ENCODE measurements at places on chromosomes 11 and 22. TPM values are rescaled to one million over a fixed set of nuclear protein-coding genes. Genes with fewer than 3 reads are reported as not detected.

TMX2 gene
- 92.1 TPM for total RNA-seq

RFPL2 gene
- total RNA-seq, result not detected

MOGAT2 gene
- total RNA-seq, result 168 TPM

NCR3LG1 gene
- 11.3 TPM for total RNA-seq

CD3G gene
- total RNA-seq, result 1.6 TPM

OR52K2 gene
- total RNA-seq, result not detected

ADM2 gene
- 4.4 TPM for total RNA-seq

OR11H1 gene
- not detected for total RNA-seq

DNA sequence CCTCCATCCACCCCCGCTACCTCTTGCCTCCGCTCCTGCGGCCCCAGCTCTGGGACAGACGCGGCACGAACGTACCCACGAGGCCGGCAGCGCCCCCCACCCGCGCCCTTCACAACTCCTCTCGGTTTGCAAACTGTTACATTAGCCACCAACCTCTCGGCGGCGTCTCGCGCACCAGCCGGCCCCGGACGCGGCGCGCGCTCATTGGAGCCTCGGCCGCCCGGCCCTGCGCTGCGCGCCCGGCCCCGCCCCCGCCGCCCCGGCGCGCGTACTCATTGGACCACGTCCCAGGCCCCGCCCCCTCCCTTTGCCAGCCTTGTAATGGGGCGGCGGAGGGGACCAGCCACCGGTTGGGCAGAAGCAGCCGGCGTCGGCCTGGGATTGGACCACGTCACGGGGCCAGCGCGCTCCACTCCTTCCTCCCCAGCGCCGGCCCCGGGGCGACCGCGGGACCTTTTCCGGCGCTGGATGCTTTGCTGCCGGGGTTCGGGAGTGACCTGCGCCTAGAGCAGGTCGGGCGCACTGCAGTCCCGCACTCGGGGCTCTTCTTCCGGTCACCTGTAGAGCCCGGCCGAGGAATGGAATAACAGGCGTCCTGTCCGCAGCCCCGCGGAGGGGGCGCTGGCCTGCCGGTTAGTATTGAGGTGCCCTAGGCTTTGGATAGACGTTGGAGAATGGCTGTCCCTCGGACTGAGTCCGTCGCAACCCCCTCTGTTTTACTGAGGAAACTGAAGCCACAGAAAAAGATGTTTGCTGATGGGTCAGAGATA is at the start of gene HYOU1:
Gene HYOU1, minus strand, starts transcription at position 206 of the 770 bp plus-strand sequence. CDS start 1,045 bp downstream, outside the sequence.
- DNase-seq, result peak; percentile 99

DNA sequence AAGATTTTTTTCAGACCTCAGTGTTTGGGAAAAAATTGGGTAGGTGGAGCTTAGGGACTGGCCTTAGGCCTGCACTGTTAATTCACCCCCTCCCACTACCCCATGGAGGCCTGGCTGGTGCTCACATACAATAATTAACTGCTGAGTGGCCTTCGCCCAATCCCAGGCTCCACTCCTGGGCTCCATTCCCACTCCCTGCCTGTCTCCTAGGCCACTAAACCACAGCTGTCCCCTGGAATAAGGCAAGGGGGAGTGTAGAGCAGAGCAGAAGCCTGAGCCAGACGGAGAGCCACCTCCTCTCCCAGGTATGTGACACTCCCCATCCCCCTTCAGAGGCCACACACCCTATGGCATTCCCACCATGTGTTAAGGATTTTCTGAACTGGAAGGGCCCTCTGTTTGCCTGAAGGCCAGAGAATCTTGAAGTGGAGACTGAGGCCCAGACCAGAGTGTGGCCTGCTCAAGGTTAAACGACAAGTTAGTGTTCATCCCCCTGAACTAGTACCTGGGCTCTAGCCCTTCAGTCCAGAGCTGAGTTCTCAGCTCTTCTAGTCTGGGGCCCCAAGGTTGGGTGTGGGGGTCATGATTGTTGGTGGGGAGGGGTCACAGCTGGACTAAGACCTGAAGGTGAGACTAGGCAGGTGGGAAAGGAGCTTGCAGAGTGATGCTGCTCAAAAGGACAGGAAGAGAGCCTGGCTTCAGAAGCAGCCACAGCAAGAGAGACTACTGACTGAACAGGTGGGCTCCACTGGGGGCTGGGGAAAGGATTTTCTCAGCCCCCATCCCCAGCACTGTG is 2.3 kb upstream of the FOLR1 start:
- peak; percentile 33 for DNase-seq

GRCh38 chr22:33149611-33150010 is 91.4 kb upstream of the SYN3 start:
- DNase-seq, result no peak

DNA sequence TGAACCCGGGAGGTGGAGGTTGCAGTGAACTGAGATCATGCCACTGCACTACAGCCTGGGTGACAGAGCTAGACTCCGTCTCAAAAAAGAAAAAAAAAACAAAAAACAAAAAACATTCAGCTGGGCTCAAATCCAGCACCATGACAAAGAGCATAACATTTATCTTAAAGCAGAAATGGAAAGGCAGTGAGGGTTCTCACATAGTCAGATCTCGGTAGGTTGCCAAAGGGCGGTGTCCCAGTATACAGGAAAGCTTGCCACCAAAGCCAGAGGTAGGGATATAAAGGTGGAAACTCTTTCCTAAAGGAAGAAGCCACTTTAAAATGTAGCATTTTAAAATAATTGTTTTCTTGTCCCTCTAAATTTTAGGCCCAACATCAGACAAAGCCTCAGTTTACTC is 22.4 kb upstream of the CAPRIN1 start:
- peak; percentile 83 for DNase-seq

DNA sequence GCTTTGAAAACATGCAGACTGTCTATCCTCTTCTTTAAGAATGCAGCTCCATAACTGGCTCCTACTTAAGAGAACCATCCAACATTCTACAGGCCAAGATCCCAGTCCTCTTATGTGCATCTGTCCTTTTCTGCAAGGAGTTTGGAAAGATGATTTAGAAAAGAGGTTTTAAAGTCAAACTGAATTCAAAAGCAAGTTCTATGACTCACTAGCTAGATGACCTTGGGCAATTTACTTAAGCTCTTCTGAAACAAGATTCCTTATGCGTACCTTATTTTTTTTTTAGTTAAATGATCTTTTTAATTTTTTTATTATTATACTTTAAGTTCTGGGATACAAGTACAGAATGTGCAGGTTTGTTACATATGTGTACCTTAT is 29.2 kb downstream of the GUCY1A2 start:
- DNase-seq, result no peak

GRCh38 chr22:27749597-27750225 is 51.8 kb downstream of the MN1 start:
- DNase-seq, result no peak

DNA sequence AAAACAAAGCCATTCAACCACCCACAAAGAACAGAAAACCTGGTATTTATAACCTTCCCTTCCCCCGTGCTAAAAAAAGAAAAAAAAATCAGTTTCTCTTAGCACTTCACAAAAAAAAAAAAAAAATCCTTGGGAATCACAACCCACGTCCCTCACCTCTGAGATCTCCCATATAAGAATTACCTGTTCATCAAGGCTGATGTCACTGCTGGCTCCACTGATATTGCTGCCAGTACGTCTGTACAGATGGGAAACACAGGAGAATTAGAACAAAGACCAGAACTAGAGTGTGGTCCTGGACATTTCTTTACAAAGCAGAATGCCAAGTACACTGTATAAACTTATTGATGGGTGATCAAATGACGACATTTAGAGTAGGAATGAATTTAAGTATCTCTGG is 14.9 kb downstream of the OSBP start:
- DNase-seq, result no peak

DNA sequence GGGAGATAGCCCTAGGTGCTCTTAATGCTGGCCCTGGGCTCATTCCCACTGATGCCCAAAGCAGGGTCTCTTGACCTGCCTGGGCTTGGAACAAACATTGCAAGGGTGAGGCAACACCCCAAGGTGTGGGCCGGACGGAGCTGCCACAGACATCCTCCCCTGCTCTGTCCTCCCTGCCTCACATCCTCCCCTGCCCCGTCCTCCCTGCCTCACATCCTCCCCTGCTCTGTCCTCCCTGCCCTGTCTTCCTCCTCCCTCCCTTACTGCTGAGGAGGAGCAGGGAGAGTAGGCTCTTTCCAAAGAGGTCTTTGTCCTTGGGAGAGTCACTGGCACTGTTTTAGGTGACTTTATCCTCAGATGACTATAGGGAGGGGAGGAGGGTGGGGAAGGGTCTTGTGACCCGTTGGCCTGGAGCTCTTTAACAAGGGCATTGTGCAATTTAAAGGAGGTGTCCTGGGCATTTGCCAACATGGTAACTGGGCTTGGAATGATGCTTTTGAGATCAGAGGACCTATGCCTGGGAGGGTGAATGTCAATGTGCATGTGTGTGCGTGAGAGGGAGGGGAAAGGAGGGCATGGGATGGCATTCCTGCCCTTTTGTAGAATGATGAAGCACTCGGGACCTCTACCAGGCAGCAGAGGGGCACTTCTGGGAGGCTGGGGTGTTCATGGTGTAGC is 700 bp downstream of the FAM180B start:
- DNase-seq, result no peak

DNA sequence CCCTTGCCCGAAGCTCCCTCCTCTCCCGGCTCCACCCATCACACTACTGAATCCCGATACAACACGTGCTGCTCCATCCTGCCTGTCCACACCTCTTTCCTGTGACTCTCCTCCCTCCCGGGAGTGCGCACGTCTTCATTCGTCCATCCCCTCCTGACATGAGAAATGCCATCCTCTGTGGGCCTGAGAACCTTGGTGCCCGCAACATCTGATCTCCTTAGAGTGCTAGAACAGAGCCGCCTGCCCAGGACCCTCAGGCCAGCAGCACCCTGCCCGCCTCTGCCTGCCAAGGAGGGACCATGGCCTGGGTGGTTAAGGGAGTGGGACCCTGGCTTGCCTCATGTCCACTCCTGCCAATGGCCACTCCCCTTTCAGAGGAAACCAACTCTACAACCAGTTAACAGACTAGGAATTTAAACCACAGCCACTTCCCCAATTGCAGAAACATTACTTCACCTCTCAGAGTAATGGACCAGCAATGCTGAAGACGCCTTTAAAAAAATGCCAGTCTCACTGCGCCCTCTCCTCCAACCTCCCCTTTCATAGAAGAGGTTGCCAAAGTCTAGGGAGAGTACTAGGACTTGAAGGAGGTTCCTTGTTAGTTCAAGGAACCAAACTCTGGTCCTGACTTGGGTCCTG is 466.3 kb downstream of the OPCML start:
- DNase-seq, result no peak

DNA sequence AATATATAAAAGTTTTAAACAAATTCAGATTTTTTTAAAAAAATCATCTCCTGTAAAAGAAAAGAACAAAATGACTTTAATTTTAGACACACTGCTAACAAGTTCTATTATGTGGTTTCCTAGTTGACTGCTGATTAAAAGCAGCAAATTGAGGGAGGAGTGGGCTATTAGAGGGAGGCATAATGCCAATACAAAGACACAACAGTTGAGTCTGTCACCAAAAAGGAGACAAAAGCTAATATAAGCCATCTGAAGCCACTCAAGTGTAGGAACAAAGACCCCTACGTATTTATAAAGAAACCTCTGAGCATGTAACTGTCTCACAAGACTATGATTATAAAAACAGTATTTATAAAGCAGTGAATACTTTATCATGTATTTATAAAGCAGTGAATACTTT is 28.6 kb downstream of the TMEM123 start:
- no peak for DNase-seq

DNA sequence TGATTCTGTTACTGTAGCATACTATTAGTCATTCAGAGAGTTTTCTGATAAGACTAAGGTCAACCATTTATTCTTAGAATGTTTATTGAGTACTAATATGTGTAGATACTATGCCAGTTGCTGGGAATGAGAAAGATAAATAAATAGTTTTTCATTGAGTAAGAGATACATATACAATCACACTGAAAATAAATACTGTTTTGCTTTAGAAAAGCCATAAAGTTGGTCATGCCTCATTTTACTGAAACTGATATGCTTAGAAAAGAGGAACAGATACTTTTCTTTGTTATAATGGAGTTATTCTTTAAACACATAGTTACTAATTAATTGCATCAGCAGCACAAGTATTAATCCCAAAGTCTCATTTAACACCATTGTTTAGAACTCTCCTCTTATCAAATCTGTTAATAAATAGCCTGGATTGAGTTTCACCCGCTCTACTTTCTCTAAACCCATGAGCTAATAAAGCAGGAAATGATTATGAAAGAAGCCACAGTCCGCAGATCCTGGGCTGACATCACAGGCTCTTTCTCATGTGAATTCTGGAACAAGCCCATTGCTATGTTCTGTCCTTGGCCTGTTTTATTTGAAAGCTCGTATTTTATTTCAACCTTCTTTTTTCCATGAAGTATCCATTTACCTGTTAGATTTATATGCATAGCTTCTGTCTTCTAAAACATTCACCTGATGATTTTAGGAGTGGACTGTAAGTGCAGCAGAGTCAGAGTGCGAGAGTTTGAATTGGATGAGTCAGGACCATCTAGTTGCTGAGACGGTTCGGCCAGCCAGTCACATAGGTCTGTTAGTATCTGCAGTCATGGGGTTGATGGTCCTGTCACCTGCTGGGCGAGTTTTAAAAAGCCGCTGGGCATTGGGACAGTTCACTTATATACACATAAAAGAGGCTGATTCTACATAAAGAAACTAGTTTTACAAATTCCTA is 35.5 kb downstream of the PIWIL4 start:
- DNase-seq, result no peak

GRCh38 chr22:42649246-42650099 is at the start of gene CYB5R3:
Gene CYB5R3 (minus strand): TSS chr22:42649392. CDS start chr22:42649315, 77 bp downstream.
- DNase-seq, result peak; percentile 84

GRCh38 chr11:119363851-119364590 is 17.5 kb downstream of the USP2 start:
- peak; percentile 70 for DNase-seq

DNA sequence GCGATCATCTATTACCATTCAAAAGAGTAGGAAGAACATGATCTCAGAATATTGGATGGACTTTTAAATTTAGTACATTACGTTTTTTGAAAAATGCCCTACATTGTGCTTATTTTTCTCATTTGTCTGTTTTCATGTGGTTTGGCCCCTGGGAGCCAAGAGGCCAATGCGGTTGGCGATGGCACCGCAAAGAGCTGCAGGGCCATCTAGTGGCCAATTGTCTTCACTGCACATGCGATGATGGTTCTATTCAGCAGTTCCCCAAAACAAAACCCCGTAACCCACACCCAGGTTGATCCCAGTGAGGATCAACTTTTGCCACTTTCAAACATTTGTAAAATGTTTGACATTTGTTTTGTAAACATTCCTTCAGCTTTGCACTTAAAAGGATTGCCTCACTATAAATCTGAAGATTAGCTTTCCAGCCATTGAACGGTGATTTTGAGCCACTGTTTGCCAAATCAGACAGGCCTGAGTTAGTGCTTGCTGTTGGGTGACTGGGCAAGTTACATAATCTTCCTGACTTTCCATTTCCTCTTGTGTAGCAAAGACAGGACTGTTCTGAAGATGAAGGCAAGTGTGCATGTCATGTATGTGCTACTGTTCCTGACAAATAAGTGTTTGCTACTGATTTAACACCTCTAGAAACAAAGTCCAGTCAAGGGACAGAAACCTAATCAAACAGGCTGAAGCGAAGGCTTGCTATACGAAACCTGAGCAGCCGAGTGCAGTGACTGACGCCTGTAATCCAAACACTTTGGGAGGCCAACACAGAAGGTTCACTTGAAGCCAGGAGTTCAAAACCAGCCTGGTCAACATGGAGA is 29.2 kb upstream of the XBP1 start:
- peak; percentile 83 for DNase-seq

Data from colonic mucosa (tissue), 4 donors.